ENCODE measurements at places on chromosomes 2 and 18. TPM values are rescaled to one million over a fixed set of nuclear protein-coding genes. Genes with fewer than 3 reads are reported as not detected.

SERPINB11 gene
- total RNA-seq: not detected

CHRNG gene
- not detected for total RNA-seq

SFXN5 gene
- 13.1 TPM for total RNA-seq

SYT4 gene
- 1.1 TPM for total RNA-seq

MMADHC gene
- total RNA-seq: 70.9 TPM

DTNA gene
- 21.8 TPM for total RNA-seq

SCN9A gene
- 10.5 TPM for total RNA-seq

ZNF24 gene
- 54.7 TPM for total RNA-seq

FAM117B gene
- 9.8 TPM for total RNA-seq

INSIG2 gene
- total RNA-seq: 42.0 TPM

GRCh38 chr2:1612391-1613077 is 131.8 kb downstream of the PXDN start:
- DNase-seq: peak; percentile 17

DNA sequence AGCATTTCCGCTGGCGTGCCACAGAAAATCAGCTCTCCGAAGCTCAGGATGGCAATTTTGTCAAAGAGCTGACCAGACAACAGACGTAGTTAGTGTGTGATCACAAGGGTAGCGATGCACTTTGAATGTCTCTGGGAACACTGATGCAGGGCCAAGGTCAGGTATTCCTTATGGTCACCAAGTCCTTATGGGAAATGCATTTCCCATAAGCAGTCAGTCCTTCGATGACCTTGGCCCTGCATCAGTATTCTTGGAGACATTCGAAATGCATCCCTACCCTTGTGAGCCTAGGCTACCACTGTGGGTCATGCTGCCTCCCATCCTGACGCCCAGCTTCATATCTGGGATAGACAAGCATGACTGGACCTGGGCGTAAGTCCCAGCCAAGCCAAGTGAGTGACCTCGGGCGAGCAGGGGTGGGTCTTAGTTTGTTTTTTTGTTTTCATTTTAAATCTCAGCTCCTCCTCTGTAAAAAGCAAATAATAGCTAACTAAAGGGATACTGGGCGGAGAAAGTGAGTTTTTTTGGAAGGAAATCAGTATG is 13.6 kb downstream of the ABCG5 start:
- no peak for DNase-seq

DNA sequence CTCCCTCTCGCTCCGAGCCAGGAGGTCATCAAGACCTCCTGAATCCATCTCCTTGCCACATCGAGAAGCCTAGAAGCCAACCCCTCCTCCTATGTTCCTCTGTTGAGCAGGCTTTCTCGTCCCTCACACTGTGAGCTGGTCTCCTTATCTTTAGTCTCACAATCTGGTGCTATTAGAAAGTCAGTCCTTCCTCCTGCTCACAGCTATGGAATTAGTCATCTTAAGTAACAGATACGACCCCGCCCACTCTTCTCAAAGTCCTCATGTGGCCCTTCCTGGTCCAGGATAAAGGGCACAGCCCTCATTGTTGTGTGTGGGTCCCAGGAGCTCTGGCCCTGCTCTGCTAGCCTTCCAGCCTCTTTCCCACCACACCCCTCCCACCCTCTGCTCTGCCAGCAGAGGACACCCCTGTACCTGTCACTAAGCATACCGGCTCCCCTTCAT is 41.4 kb upstream of the TRIB2 start:
- DNase-seq: no peak

DNA sequence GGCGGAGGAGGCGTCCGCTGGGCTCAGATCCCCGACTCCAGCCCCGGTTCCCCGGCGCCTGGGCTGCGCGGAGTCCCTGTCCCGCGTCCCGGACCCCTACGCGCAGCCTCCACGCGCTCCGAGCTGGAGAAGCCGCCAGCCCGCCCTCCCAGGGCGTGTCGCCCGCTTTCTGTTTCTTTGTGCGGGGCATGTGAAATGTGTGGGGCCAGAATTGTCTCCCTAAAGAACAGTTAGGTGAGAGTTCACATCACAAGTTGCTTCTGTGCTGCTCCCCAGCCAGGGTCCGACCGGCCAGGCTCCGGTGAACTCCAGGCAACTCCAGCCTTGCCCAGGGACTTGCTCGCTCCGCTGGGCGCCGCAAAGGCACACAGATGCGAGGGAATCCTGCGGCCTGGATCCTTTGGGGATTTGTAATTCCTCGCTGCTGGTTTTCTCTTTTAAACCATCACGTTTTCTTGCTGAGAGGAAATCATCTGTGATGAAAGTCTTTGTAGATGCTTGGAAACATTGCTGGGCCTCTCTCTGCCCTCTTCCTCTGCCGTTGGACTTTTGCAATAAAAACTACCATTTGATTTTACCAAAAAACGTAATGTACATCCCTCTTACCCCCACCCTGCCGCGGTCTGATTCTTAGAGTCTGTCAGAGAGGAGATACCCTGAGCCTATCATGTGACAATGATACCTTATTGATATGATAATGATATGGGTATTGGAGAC is 631 bp downstream of the GYPC start:
- peak; percentile 74 for DNase-seq

DNA sequence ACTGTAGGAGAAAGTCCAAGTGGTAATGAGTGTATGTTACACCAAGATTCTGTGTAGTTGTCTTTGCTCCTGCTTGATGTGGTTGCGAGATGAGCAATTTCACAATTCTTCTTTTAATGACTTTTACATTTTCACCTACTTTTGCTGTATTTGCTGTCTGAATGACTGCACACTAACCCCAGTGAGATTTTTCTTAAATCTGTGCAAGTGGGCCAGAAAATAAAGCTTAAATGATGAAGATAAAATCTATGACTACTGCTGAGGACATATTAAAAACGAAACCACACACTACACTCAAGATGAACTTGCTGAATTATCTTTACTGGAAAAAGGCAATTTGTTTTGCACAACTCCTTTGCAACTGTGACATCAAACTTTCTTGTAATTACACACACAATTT is 4.1 kb downstream of the LDAH start:
- DNase-seq: no peak

GRCh38 chr2:47309952-47310800 is 92.8 kb upstream of the MSH2 start:
- DNase-seq: no peak

- no peak for DNase-seq
Observed at GRCh38 chr2:69212238-69213028, 174.6 kb downstream of the GFPT1 start.

DNA sequence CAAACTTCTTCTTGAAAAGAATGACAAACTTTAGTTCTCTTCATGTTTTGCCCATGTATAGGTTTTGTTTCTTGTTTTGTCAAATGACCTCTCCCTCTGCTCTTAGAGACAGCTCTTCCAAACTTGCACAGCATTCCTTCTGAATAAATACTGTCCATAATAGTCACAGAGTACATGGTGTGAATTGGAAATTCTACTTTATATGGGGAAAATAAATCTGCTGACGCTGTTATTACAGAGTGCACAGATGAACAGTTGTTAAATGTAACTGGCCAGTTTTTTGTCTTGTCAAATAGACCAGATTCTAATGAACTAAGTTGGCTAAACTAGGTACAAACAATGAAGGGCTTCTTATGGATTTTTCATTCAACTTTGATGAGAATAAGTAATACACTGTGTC is 115.8 kb upstream of the DTNA start:
- no peak for DNase-seq

- no peak for DNase-seq
Observed at GRCh38 chr2:152015552-152015951, 83.3 kb downstream of the CACNB4 start.

- no peak for DNase-seq
Observed at GRCh38 chr2:200179151-200179550, 127.3 kb upstream of the SPATS2L start.

DNA sequence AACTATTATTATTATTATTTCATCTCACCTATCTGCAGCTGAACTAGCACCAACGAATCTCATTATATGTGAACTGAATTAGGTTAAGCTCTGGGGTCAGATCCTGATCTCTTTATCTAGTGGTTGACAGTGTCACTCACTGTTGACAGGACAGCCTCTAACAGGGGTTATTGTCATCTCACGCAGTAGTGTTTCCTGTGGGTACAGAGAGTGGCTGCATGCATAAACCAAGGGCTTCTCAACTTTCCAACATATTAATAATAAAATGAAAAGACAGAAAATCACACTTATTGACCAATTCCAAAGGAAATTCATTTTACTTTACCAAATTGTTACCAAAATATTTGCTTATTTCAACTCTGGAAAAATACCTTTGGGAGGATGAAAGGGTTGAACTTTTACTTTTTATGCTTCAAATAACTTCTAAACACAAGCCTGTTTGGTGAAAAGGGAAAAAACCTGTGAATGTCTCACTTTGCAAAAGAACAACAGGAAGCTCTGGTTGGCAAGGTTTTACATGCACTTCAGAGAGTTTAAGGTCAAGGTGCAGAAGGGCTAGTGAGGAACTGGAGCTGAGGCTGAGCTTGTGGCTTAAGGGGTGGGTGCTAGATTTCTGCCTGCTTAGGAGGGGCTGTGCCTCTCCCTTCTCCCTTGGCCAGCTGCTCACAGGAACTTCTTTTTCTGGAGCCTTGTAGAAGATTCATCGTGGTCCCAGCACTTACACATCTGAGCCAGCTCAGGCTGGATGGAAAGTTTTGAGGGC is 72.6 kb downstream of the CTAGE1 start:
- no peak for DNase-seq

DNA sequence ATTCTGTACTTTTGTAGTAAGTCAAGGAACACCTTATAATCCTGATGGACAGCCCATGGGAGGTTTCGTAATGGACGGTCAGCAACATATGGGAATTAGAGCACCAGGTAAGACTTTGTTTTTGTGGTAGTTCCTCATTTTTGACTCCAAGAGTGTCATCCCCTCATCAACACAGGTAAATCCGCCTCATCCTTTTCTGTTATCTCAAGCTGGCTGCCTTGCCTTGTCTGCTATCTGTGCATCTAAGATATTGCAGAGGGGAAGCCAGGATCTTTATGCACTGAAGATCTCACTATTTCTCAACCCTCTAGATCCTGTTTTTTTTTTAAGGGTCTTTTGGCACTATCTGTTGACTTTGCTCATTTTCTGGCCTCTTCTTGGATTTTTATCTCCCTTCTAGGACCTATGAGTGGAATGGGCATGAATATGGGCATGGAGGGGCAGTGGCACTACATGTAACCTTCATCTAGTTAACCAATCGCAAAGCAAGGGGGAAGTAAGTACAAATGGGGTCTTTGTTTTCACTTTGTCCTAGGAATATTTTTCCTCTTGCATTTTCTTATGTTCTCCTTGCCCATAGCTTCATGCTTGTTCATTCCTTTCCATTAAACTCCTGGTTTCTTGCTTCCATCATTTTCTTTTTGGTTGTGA is 133.8 kb downstream of the MEIS1 start:
- no peak for DNase-seq

GRCh38 chr18:58886864-58887612 is 22.4 kb downstream of the ZNF532 start:
- DNase-seq: no peak

DNA sequence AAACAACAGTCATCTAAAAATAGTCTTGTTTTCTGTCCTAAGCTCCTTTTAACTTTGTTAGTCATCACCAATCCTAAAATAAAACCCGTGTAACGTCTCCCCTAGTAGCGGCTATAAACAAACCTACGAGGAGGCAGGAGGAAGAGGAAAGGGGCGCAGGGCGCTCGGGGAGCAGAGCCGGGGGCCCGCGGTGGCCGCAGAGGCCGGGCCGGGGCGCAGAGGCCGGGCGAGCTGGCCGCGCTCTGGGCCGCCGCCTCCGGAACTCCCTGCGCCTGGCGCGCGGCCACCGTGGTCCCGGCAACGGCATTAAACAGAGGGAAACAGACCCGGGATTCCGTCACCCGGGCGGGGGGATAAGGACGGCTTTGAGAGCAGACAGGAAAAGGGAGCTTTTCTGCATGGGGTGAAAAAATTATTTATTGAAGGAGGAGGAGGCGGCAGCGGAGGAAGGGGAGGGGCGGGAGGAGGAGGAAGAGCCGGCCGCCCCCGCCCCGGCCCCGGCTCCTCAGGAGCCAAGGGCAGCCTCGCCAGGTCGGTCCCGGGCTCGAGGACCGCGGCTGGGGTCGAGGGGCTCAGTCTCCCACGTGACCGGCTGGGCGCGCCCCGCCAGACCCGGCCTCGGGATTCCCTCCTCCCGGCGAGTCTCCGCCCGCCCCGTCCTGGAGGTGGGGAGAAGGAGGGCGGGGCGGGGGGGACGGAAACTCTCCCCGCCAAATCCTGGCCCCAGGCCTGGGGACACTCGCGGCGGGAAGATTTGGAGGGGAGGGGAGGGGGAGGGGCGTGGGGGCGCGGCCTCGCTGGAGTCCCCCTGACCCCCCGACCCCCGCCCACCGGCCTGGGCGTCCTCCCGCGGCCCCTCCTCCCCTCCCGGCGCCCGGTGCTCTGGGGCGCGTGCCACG is 1.8 kb upstream of the NFATC1 start:
- peak; percentile 94 for DNase-seq

- DNase-seq: no peak
Observed at GRCh38 chr18:21057112-21057511, 54.5 kb downstream of the ROCK1 start.

DNA sequence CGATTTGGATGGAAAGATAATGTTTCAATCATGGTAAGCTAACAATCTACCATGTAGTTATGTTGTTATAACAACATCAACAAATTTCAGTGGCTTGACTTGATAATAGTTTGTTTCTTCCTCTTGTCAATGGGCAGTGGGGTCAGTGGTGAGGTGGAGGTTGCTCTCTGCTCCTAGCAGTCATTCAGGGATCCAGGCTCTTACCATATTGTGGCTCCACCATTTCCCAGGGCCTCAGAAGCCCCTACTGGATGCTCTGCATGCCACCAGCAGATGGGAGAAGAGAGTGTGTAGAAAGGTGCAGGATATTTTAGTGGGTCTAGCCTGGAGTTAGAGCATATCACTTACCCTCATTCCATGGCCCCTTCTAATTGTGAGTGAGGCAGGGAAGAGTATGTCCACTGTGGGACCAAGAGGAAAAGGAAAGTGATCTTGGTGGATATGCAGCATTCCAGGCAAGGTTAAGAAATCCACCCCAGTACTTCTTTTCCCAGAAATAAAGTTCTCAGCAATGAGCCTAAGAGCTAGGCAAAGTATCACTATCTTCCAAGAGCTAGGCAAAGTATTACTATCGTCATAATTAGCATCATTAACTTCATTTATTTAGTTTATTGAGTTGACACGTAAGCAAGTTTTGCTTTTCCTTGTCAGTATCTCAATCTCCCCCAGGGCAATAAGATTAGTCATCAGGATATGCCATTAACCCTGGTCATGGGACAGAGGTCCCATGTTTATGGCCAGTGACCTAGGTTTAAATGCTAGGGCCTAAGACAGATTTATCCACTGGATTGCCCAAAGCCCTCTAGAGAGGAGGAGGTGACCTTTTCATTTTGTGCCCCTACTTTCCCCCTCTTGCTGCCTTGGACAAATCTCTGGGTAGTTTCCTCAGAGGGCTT is 4.2 kb upstream of the IWS1 start:
- DNase-seq: no peak

GRCh38 chr2:15918761-15919356 is 21.5 kb upstream of the MYCN start:
- no peak for DNase-seq

DNA sequence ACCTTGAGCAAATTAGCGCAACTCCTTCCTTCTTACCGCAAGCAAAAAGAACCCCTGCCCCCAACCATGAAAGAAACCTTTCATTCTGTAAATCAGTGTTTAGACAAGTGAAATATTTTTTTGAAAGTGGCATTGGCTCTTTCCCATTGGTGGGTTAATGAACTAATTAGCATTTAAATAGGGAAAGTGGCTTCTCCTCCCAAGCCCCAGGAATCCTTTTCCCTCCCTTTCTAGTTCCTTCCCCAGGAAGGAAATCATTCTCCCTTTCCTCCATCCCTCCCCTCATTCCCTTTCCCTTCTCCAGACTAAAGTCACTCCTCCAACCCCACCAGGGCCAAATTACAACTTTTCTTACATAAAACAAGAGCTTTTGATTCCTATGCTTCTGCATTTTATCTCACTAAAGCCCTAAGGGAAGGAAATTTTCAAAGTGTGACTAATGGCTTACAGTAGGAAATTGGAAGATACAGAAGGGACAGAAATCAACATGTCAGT is 22.9 kb upstream of the TYMS start:
- no peak for DNase-seq
